Fibroblast of gingiva (primary cell): ENCODE measurements at places on chromosomes 5 and 9.

DNA sequence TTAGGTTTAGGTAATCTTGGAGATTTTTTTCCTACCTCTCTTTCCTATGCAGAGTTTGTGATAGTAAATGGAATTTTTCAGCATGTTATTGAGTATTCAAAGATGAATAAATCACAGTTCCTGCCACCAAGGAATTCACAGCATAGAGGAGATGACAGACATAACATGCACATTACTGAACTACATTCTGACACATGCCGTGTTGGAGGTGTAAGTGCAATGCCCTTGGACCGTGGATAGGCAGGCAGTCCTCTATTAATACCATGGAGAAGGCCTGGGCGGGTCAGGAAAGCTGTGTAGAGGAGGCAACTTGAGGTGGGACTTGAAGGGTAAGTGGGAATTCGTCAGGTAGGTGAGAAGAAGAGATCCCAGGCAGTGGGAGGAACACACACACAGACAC lies 43.9 kb downstream of the MCCC2 start:
- no peak for DNase-seq

DNA sequence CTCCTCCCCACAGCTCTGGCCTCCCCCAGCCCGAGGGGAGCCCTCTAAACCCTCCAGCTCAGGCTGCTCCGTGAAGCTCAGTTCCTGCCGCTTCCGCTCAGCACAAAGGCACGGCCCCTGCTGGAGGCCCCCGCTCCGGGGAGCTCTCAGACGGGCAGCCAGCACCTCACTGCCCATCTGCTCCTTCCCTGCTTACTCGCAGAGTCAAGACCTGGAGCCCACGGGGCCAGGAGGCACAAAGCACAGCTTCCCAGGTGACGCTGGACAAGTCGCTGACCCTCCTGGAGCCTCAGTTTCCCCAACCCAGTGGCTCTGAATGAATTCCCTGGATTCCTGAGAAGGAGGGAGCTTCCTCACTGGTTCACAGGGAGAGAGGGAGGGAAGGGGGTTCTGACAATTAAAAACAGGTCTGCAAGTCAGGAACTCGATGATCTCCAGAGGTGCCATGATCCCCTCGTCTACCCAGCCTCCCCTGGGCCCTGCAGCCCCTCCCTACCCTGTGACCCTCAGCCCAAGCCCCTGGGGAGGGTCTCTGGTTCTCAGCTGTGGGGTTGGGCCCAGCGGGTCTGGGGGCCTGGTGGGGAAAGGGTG lies 36.2 kb downstream of the VAV2 start:
- peak; percentile 10 for DNase-seq

- peak; percentile 86 for DNase-seq
These were observed 69.8 kb upstream of the CCDC112 start for GRCh38 chr5:115366223-115366622.

DNA sequence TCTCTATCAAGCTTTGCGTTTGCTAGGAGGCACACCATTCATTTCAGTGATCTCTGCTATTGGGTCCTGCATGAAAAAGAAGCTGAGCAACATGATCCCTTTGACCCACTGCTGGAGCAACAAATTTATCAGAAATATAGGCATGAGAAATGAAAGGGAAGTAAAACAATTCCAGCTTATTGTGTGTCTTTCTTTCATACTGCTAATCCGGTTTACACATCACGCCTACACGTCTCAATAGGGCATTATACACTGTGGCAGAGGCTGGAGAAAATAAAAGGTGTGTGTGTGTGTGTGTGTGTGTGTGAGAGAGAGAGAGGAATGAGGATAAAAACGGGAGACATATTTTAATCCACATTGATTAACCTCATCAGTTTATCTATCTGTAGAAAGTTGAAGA lies 2.4 kb downstream of the PTCH1 start:
- no peak for DNase-seq

- DNase-seq = no peak
These were observed 55.9 kb upstream of the EGFL7 start for GRCh38 chr9:136606687-136607333.

DNA sequence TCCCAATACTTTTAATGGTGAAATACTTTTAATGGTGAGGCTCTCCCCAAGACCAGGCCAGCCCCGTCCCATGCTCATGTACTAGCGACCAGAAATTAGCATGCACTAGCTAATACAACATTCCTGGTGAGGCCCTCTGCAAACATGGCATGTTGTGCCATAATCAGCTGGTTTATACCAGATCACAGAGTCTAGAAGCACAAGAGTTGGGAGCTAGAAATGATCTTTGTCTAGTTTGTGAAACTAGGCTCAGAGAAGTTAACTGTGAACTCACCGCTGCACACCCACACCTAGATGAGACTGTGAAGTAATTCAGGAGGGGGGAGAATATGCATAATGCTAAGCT lies 37.4 kb downstream of the MTMR12 start:
- DNase-seq = no peak

DNA sequence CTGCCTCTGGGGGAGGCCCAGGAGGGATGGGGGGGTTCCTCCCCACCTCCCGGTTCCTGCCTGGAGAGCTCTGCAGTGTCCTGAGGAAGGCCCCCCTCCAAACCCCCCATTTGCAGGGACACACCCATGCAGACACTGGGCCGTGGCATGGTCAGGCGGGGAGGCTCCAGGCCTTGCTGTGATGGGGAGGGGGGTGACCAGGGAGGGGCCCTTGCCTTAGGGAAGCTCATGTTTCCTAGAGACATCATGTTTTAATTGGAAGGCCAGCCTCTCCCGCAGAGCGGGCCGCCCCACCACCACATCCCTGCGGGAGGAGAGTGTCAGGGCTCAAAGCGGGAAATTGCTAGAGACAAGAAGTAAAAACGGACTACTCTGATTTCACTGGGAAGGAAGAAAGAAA lies 12.0 kb downstream of the PRRX2 start:
- peak; percentile 74 for DNase-seq

DNA sequence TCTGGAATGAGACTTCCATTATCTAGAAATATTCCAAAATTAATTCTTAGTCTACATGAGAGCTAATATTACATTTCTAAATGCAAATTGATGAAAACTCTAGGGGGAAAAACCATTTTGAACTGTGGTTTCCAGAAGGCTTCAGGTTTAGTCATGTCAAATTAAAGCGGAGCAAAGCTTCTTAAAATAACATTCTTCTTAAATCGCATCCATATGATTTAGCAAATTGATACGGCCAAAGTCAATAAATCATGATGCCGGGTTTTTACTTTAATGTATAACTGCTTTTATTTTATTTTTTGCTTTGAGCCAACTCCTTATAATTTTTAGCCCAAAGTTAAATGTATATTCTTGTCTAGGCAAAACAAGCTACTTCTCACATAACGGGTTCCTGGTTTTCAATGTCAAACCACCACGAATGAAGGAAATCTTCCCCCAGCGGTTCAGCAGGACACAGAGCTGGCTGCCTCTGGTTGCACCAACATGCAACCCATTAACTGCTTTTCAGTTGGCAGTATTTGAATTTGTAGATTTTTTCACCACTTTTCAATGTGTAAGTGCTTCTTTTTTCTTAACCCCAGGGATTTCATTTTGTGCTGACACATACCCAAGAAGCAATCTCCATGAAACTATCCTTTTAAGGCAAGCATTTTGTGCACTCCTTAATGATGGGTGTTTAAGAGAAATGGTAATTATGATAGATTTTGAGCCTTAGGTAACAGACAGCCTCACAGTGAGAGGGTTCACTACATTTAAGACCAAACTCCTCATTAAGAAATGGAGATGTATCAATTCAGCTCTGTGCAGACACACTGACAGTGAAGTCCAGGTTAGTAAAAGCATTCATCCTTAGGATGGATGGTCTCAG lies 35.5 kb downstream of the EFNA5 start:
- peak; percentile 64 for DNase-seq

GRCh38 chr9:84404095-84404686 lies 63.6 kb upstream of the SLC28A3 start:
- DNase-seq = no peak

GRCh38 chr9:31119890-31120454 lies 1264.5 kb upstream of the ACO1 start:
- DNase-seq = no peak

- peak; percentile 74 for DNase-seq
These were observed 10.0 kb downstream of the GPX3 start for GRCh38 chr5:151030379-151030778.

GRCh38 chr9:69469136-69469535 lies 144.1 kb downstream of the ENTREP1 start:
- DNase-seq = no peak

GRCh38 chr5:68215898-68216244 lies 315 bp downstream of the PIK3R1 start:
- DNase-seq = no peak

DNA sequence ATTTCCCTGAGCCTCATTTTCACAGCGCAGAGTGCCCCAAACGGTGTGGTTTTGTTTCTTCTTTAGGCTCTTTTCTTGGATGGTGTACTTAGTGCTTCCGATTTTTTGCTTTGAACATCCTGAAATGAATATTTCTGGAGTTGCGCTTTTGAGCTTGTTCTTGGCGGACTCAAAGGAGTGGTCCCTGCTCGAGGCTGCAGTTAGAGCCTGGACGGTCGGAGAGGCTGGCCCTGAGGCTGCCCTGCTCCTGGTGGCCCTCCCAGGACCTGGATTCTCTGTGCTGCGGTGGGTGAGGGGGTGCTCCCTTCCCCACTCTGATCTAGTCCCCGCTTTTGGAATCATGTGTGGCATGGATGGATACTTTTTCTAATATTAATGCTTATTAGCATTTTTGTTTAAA lies 291.8 kb upstream of the IRX4 start:
- DNase-seq = no peak

DNA sequence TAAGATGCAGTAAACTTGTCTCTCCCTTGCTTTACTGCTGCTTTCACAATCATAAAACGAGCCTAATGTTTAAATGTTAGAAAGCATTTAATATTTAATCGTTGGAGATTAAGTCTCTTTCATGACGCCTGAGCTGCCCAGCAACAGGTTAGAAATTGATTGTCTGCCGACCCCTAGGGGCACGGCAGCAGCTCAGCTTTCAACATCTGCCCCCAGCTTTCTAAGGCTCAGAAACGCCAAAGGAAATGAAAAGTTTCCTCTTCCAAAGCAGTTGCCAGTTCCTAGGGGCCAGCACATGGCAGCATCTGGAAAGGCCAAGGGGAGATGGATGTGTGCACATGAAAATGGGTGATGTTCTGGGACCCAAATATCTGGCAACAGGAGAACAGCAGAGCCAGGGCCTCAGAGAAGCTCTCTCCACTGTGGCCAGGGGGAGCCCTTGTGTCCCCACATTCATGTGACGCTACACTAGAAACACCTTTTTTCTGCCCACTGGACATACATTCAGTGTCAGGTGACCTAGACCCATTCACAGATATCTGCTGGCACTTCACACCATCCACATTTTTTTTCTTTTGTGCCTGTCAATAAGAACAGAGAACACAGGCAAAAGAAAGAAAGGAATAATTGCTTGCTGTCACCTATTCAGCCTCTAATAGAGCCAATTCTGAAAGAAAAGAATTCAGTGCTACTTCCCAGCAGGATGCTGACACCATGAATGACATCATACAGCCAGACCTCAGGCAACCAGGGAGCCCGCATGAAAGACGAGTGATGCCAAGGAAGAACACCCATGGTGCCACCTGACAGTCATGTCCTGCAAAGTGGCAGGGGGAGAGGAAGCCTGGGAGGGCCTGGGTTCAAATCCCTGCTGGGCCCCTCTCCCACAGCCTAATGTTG lies 205.0 kb upstream of the TAS2R1 start:
- DNase-seq = no peak

GRCh38 chr5:170263906-170264305 lies 31.1 kb downstream of the C5orf58 start:
- DNase-seq = no peak

DNA sequence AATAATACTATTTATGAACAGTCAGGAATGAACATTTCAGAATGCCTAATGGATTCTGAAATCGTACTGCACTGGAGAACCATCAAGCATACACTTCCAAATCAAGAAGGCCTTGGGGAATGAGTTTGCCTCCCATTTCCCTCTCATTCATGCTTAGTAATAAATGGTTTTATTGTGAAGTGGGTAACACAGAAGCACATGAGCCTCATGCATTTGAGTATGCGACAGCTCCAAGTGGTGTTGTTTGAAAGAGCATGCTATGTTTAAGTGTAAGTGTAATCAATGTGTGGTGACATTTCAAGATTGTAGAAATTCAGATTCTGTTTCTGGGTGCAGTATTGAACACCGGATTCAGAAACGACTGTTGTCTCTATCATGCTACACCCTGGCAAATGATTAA lies 60.0 kb downstream of the SGCD start:
- DNase-seq = no peak

GRCh38 chr5:24444414-24444813 lies 200.4 kb downstream of the CDH10 start:
- no peak for DNase-seq

GRCh38 chr5:103397739-103398581 lies 139.4 kb downstream of the MACIR start:
- DNase-seq = no peak

DNA sequence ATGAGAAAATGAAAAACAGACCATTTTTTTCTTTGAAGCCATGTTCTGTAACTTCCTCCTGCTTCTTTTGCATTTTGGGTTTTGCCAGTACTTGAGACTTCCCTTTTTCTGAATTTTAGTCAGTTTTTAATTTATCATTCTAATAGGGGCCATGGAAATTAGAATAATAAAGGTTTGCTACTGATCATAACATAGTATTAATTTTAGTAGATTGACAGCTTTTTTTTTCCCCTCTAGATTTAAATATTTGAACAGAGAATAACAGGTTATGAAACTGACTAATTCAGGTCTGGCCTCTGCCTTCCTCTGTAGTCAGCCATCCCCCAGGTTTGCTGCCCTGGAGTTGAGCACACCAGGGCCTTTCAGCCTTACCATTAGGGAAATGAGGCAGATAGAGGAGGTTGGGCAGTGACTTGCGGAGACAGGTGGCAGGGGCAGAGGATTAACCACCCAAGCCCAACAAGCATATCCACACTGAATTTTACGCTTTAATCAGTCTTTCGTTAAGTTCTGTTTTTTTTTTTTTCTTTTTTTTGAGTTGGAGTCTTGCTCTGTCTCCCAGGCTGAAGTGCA lies 80.1 kb upstream of the TNFAIP8 start:
- DNase-seq = no peak

- DNase-seq = no peak
These were observed 7.9 kb downstream of the SLC6A3 start for GRCh38 chr5:1437226-1437829.

DNA sequence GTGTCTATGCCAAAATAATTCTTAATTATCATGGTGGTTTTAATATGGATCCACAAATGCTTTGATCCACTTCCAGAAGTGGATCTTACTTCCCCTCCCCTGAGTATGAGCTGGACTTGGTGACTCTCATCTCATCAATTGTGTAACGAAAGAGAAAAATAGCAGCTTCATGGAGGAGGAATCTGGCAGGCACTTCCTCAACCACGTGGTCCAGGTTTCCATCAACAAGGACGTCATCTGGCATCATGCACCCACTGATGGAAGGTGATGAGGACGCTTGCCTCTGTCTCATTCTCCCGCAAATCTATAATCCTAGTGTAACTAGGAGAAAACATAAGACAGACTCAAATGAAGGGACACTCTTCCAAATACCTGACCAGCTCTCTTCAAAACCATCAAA lies 54.6 kb upstream of the S1PR3 start:
- DNase-seq = no peak
